Natural killer cell (primary cell): ENCODE measurements at places on chromosomes 11 and 22. TPM values are rescaled to one million over a fixed set of nuclear protein-coding genes. Genes with fewer than 3 reads are reported as not detected.
A peak's percentile ranks its signal among the peaks of the same experiment; 100 is the strongest.

Gene PANX2
- total RNA-seq = 3.4 TPM

Gene SLC1A2
- total RNA-seq = not detected

- no peak for DNase-seq
- no peak overlapping the region for H3K4me3 ChIP-seq
- H3K27me3 ChIP-seq = no peaks in the 10 kb centered on the region
- no peak overlapping the region for H3K27ac ChIP-seq
- H3K4me1 ChIP-seq = no peaks in the 10 kb centered on the region
- no peaks in the 10 kb centered on the region for H3K36me3 ChIP-seq
Observed at GRCh38 chr11:26037716-26038115, 294.2 kb upstream of the ANO3 start.

GRCh38 chr22:42991010-42991651 lies 23.8 kb downstream of the PACSIN2 start:
- H3K36me3 ChIP-seq = no peaks in the 10 kb centered on the region
- H3K27me3 ChIP-seq = no peaks in the 10 kb centered on the region
- DNase-seq = no peak
- H3K27ac ChIP-seq = no peak overlapping the region
- no peak overlapping the region for H3K4me3 ChIP-seq

GRCh38 chr11:111823131-111823530 lies 48.2 kb downstream of the ALG9 start:
- no peak overlapping the region for H3K4me3 ChIP-seq
- DNase-seq = no peak
- H3K27ac ChIP-seq = no peak overlapping the region
- H3K36me3 ChIP-seq = peaks cover 2% of the 10 kb centered on the region
- no peaks in the 10 kb centered on the region for H3K4me1 ChIP-seq

Gene FAM111B
- 1.4 TPM for total RNA-seq

Gene ACRV1
- not detected for total RNA-seq

Gene MS4A13
- not detected for total RNA-seq

DNA sequence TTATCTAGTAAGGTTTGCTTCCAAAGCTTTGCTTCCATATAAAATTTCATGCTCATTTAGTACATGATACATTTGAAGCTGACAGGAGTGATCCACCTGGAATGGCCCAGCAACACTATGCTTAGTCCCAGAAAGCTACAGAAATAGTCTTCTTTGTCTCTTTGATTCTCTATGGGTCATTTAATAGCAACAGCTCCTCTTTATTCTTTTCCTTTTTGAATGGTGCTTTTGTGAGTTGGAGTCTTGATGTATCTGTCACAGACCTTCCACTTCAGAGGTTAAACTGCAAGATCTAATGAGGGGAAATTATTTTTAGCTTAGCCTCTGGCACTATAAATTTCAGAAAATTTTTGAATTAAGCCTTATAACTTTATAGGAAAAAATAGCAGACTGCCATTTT lies 509.5 kb downstream of the KCNA4 start:
- no peaks in the 10 kb centered on the region for H3K4me1 ChIP-seq
- no peaks in the 10 kb centered on the region for H3K27me3 ChIP-seq
- no peak for DNase-seq

Gene IRAG1
- total RNA-seq = 0.54 TPM

DNA sequence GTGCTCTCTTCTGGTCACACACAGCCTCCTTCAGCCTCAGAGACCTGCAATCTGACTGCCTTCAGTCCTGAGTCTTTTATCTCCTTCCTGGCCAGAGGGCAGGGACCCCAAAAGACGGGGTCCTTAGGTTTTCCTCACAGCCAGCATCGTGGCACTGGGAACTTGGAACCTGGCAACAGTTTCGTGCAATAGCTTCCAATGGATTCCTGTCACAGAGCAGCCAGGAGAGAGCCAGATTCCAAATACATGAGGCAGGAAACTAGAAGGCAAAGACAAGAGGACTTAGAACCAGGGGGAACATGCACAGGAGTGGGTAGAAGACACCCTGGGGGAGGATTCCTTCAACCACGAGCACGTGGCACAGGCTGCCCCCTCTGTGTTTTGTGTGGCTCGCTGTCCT lies 48.6 kb downstream of the C11orf91 start:
- H3K36me3 ChIP-seq = no peaks in the 10 kb centered on the region
- H3K4me1 ChIP-seq = no peaks in the 10 kb centered on the region
- no peak for DNase-seq
- H3K4me3 ChIP-seq = no peak overlapping the region
- H3K27me3 ChIP-seq = no peaks in the 10 kb centered on the region

Gene IL18
- 10.7 TPM for total RNA-seq

Gene RFPL3
- total RNA-seq = not detected

DNA sequence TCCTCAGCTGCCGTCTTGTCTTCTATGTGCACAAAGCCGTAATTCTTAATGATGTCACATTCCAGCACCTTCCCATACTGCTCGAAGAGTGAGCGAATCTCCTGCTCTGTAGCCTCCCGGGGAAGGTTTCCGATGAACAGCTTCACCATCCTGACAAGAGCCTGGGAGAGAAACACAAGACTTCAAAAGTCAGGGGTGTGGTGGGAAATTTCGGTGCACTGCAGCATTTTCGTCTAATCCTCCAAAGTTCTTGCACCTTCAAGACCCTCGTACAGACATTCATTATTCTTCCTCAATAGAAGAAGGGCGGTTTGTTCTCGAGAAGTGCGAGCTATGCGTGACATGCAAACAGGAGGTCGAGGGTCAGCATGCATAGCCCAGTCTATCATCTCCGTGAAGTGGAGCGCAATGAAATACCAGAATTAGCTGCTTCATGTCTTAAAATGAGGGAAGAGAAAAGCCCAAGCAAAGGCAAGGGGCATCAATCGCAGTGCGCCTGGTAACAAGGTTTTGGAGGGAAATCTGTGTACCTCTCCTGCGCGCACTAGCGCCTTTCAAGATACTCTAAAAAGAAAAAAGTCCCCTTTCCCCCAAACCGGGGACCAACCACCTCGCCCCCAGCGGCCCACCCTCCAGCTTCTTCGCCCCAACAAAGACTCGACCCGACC lies 622 bp downstream of the RBM4B start:
- H3K4me3 ChIP-seq = peak overlapping the region; percentile 84
- H3K36me3 ChIP-seq = no peaks in the 10 kb centered on the region
- peak overlapping the region; percentile 95 for H3K27ac ChIP-seq

Gene IL18BP
- total RNA-seq = 23.1 TPM

- no peaks in the 10 kb centered on the region for H3K27me3 ChIP-seq
- H3K27ac ChIP-seq = no peak overlapping the region
- peak; percentile 10 for DNase-seq
Observed at GRCh38 chr22:19819911-19820879, 34.5 kb downstream of the GNB1L start.

Gene VSIG10L2
- not detected for total RNA-seq

Gene KCNK4
- not detected for total RNA-seq

DNA sequence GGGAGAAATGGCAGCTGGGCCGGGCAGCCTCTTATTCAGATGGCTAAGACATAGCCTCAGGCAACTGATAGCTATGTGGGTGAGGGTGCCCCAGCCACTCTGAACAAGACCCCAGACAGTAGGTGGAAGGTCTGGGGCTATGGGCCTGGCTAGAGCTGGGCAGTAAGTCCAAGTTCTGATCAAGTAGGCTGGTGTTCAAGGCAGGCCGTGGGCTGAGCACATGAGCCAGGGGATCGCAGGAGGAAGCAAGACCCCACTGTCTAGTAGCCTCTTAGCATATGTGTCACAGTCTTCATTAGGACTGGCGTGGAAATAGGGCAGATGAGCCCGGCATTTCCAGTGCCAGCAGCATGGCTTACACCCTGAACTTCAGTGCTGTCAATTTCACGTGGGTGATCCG lies 192.1 kb downstream of the ADAMTS15 start:
- no peaks in the 10 kb centered on the region for H3K36me3 ChIP-seq
- no peak for DNase-seq
- no peak overlapping the region for H3K27ac ChIP-seq
- no peaks in the 10 kb centered on the region for H3K27me3 ChIP-seq
- H3K4me3 ChIP-seq = no peak overlapping the region

- DNase-seq = no peak
- H3K27ac ChIP-seq = no peak overlapping the region
- H3K27me3 ChIP-seq = no peaks in the 10 kb centered on the region
Observed at GRCh38 chr11:94546162-94546470, 2.4 kb downstream of the FUT4 start.

- H3K36me3 ChIP-seq = no peaks in the 10 kb centered on the region
- no peak for DNase-seq
- no peak overlapping the region for H3K27ac ChIP-seq
- peaks cover 3% of the 10 kb centered on the region for H3K27me3 ChIP-seq
- H3K4me3 ChIP-seq = no peak overlapping the region
- H3K4me1 ChIP-seq = no peaks in the 10 kb centered on the region
Observed at GRCh38 chr22:44378380-44378779, 65.6 kb upstream of the SHISAL1 start.

DNA sequence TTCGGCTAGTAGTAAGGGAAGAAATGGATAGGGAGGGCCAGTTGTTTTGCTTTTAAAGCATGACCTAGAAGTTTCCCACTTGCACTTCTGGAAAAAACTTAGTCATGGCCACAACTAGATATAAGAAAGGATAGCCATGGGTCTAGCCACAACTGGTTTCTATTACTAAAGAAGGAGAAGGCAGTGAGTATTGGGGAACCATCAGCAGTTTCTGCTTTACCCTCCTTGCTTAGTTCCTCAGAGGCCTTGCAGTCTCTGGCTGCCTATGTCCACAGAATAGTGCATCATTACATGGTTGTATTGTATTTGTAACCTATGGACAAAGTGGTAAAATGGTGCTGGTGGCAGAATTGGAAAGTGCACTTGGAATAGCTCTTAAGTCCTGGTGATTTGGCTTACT lies 35.6 kb downstream of the NXPE1 start:
- no peaks in the 10 kb centered on the region for H3K36me3 ChIP-seq
- no peaks in the 10 kb centered on the region for H3K4me1 ChIP-seq
- no peak overlapping the region for H3K4me3 ChIP-seq
- DNase-seq = no peak

GRCh38 chr11:76658651-76659650 lies 11.6 kb downstream of the LRRC32 start:
- peaks cover 2% of the 10 kb centered on the region for H3K4me1 ChIP-seq
- no peak overlapping the region for H3K27ac ChIP-seq
- H3K36me3 ChIP-seq = no peaks in the 10 kb centered on the region

- DNase-seq = peak; percentile 43
- peak within 1 kb of the TSS; percentile 33 for H3K4me3 ChIP-seq
- no peak within 1 kb of the TSS for H3K27ac ChIP-seq
- peaks cover 8% of the 10 kb centered on the region for H3K27me3 ChIP-seq
Observed at GRCh38 chr22:29205594-29206371, at the start of gene EMID1. Gene EMID1 (plus strand): TSS chr22:29205896. CDS start chr22:29206039, 143 bp downstream.

DNA sequence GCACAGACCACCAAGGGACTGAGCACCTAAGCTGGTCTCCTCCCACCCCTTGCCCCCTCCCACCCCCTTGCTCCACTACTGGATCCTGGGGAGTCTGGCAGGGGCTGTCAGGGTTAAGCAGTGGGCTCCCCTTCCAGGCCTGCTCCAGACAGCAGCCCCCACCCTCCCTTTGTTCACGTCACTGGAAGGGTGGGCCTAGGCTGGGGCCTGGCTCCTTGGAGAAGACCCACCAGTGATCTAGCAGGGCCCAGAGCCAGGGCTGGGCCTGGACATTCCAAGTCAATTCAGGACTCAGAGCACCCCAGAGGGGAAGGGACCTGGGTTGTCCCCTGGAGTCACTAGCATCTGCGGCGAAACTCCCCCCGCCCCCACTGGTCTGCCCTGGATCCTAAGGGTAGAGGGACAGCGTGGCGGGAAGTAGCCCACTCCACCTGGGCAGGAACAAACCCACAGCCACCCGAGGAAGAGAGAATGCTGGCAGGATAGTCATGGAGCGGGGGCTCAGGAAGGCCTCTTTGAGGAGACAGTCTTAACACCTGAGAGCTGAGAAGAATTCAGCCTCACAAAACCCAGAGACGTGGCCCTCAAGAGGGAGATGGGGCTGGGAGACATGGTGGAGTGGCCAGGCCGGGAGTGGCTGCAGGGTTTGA lies 45.8 kb downstream of the IGLL1 start:
- H3K4me3 ChIP-seq = no peak overlapping the region
- no peak for DNase-seq
- peaks cover 2% of the 10 kb centered on the region for H3K4me1 ChIP-seq
- H3K27ac ChIP-seq = no peak overlapping the region
- H3K27me3 ChIP-seq = no peaks in the 10 kb centered on the region

Gene TCN2
- 0.42 TPM for total RNA-seq

GRCh38 chr22:28027453-28028448 lies 108.7 kb upstream of the PITPNB start:
- DNase-seq = no peak
- H3K27ac ChIP-seq = no peak overlapping the region
- no peak overlapping the region for H3K4me3 ChIP-seq
- no peaks in the 10 kb centered on the region for H3K27me3 ChIP-seq

DNA sequence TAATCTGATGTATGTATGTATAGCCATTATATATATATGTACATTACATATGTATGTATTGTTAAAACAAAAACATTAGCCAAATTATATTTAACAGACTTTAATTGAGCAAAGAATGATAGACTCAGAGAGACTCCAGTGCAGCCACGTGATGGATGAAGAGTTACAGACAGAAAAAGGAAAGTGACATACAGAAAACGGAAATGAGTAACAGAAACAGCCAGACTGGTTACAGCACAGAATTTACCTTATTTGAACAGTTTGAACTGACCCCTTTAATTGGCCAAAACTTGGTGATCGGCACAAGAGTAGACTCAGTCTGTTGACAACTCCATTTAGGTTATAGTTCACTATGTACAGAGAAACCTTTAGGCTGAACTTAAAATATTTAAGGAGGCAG lies 35.0 kb downstream of the CHORDC1 start:
- DNase-seq = no peak
- no peak overlapping the region for H3K4me3 ChIP-seq
- H3K27me3 ChIP-seq = no peaks in the 10 kb centered on the region
- H3K36me3 ChIP-seq = no peaks in the 10 kb centered on the region
- H3K4me1 ChIP-seq = no peaks in the 10 kb centered on the region

Gene OR52A1
- not detected for total RNA-seq

GRCh38 chr11:81941998-81942397 lies 791.7 kb downstream of the FAM181B start:
- no peak for DNase-seq
- H3K27me3 ChIP-seq = no peaks in the 10 kb centered on the region
- no peak overlapping the region for H3K27ac ChIP-seq
- no peaks in the 10 kb centered on the region for H3K36me3 ChIP-seq
- H3K4me3 ChIP-seq = no peak overlapping the region

Gene TTC36
- not detected for total RNA-seq

DNA sequence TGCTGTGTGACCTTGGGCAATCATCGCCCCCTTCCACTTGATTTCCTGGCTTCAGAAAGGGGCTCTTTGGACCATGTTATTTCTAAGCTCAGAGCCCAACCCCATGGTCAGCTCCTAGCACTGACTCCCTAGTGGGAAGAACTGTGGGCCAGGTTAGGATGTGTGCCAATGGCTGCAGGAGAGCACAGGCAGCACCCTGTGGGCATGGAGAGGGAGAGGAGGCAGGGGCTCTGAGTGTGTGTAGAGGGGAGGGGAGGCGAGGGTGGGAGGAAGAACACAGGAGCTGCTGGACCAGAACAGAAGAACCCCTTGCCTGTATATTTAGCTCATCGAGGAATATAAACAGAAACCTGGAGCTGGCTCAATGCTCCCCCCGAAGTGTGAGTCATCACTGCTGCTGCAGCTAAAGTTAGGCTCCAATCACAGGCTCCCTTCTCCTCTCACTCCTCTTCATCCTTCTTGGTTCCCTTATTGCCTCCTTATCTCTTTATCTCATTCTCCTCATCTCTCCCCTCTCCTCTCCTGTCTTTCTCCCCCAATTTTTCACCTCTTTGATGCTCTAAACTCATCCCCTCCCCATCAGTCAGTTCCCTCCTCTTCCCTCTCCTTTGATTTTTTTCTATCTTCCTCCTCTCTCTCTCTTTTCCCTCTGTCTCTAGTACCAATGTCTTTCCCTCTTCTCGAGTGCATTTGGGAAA lies 14.5 kb upstream of the RPS19BP1 start:
- peaks cover 22% of the 10 kb centered on the region for H3K4me1 ChIP-seq
- peaks cover 12% of the 10 kb centered on the region for H3K27me3 ChIP-seq
- no peak overlapping the region for H3K4me3 ChIP-seq
- no peak overlapping the region for H3K27ac ChIP-seq
